Activated CD4-positive, alpha-beta T cell treated with anti-CD3 and anti-CD28 coated beads for 48 hours (primary cell): ENCODE measurements at places on chromosomes 7 and 10.

DNA sequence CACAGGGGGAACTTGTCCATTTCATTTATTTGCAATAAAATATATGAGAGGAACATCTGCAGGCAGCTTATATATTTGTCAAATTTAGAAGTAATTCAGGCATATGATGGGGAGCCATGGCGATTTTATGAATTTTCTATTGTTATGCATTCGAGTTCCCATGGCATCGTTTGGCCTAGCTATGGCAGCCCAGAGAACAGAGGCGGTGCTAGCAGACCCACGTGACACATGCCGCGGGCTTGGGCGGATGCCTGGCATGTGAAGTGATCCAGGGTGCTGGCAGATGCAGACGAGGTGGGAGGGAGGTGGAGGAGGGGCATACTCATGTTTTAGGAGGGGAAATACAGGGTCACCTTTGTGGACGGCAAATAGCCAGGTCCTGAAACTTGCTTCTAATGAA lies 560.0 kb upstream of the GALNT17 start:
- DNase-seq, result no peak

- no peak for DNase-seq
These were observed 1.9 kb upstream of the BTBD16 start for GRCh38 chr10:122269059-122269687.

- no peak for DNase-seq
These were observed 1.4 kb upstream of the ZNF212 start for GRCh38 chr7:149238051-149238450.

- no peak for DNase-seq
These were observed 11.0 kb downstream of the ZMIZ1 start for GRCh38 chr10:79079490-79080355.

DNA sequence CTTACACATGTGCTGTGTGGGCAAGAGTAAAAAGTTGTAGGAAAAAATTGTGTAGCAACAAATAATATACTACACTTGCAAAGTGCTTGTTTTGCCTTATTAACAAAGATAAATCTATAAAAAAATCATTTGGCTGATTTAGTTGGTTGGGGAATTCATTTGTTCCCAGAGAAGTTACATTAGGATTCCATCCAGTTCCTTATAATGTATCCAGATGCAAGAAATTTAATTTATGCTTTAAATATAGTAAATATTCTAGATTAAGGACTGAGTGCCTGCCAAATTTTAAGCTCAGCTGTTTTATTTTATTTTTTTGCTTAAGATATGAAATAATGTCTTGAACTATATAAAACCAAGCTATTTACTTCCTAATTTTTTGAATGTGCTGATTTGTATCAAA lies 1169.9 kb downstream of the NXPH1 start:
- no peak for DNase-seq

DNA sequence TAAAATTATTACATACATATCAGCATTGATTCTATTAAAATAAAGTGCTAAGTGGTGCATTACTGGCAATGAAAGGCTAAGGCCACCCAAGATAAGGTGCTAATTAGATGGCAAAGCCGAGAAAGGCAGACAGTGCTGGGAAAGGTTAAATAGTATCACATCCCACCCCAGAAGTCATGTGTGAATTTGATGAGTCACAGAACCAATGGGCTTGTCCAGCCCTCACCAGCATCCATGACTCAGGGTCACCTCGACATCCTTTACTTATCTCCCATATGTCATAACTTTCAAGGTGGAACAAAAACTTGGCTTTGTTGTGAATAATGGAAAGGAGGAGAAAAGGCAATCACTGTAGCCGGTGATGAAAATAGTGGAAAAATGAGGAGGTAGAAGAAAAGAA lies 459.1 kb downstream of the PLXNA4 start:
- no peak for DNase-seq

- no peak for DNase-seq
These were observed 669.4 kb downstream of the INHBA start for GRCh38 chr7:41033500-41033899.

- DNase-seq, result no peak
These were observed 356.6 kb downstream of the BBS9 start for GRCh38 chr7:33485747-33486493.

DNA sequence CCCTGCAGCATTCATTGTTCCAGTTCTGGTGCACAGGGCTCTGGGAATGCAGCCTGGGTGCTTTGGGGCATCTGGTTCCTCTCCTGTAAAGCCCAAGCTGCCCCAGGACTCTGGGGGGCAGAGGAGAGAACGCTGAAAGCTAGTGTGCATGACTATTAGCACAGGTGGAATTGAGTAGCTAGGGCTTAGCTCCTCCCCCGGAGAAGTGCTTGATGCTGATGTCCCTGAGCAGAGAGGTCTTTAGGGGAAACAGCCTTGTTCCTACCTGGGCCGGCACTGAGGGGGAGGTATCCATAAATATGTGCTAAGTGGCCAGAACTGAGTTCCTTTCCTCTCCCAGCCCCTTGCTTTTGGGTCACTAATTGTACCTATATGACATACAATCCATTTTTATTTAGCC lies 3.9 kb downstream of the ADCY1 start:
- DNase-seq, result no peak

- DNase-seq, result no peak
These were observed 240.7 kb downstream of the TSPAN12 start for GRCh38 chr7:120617275-120617674.

DNA sequence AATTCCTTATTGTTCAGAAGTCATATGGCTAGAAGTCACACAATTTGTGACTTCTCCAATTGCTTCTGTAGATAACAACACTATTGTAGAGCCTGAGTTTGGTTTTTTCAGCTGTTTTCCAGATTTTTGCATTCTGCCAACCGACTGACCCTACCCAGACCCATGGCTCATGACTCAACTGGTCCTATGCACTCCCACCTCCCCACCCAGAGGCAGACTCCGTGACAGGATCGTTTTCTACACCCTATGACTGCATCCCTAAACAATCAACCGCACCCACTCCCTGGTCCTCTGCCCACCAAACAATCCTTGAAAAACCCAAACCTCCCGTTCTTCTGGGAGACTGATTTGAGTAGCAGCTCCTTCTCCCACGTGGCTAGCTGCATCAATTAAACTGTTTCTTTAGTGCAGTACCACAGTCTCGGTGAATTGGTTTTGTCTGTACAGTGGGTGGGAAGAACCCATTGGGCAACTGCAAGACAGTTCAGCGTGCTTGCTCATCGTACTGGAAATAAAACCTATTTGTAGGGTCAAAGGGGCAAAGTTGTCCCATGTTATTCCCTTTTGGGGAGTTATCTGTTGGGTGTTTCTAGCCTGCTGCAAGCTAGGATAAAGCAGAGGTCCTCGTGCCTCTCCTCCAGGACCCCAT lies 150.3 kb upstream of the FAM20C start:
- DNase-seq, result no peak

GRCh38 chr10:68118657-68119056 lies 9.4 kb downstream of the MYPN start:
- no peak for DNase-seq

- DNase-seq, result no peak
These were observed 212.3 kb downstream of the C7orf25 start for GRCh38 chr7:42699380-42700178.

- DNase-seq, result no peak
These were observed 79.9 kb downstream of the ZRANB1 start for GRCh38 chr10:125021686-125022344.

- no peak for DNase-seq
These were observed 9.1 kb downstream of the SDHAF3 start for GRCh38 chr7:97126483-97127171.

- DNase-seq, result no peak
These were observed 60.0 kb downstream of the ATXN7L1 start for GRCh38 chr7:105816266-105816843.

GRCh38 chr10:48659790-48660189 lies 24.9 kb upstream of the WDFY4 start:
- DNase-seq, result no peak

DNA sequence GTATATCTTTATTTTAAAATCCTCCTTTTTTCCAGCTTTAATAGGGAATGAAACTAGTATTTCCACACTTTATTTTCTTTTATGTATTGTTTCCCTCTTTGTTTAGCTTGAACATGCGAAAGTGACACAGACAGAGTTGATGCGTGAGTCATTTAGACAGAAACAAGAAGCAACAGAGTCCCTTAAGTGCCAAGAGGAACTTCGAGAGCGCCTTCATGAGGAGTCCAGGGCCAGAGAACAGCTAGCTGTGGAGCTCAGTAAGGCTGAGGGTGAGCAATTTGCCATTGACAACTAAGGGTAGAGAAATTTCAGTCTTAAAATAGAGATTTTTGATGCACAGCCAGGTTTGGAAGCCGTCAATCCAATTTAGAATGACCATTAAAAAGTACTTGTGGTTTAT lies 73.1 kb downstream of the CYP51A1 start:
- no peak for DNase-seq

DNA sequence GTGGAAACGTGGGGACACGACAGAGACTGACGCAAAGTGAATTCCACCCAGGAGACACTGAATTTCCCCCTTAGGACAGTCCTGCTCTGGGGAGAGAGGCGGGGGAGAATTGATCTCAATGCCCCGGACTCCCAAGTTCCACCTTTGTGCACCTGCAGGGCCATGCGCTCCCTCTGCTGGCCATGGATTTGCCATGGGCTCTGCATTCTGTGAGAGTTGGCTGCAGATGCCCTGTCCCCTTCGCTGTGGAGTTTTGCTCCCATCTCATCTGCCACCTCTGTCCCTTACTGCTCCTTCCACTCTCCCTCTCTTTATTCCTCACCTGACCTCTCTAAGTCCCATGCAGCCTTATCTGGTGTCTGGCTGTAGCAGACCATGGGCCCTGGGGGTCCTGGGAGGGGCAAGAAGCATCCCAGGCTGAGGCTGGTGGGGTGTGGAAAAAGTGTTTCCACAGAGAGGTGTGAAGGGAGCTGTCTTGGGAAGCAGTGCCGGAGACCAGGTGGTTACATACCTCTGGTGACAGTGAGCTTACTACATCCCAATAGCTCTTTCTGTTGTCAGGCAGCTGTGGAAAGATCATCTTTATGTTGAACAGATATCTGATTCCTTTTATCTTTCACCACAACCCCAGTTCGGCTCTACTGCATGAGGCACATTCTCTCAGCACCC lies 14.3 kb downstream of the GHRHR start:
- DNase-seq, result peak; percentile 35

- DNase-seq, result no peak
These were observed 668.3 kb downstream of the GATA3 start for GRCh38 chr10:8722835-8723234.

DNA sequence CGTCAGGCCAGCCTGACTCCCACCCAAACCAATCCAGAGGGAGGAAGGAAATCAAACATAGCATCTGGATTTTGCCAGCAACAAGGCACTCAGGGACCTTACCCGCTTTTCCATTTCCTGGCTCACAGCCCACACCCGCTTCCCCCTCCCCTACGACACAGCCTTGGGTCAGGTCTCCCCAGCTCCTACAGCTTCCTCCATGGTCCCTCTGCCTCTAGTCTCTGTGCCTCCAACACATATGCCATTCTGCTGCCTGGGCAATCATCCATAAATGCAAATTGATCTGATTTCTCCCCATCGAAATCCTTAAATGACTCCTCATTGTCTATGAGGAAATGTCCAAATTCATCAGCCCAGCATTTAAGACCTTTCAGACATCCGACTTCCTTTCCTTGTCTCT lies 53.2 kb upstream of the CUX1 start:
- DNase-seq, result no peak

DNA sequence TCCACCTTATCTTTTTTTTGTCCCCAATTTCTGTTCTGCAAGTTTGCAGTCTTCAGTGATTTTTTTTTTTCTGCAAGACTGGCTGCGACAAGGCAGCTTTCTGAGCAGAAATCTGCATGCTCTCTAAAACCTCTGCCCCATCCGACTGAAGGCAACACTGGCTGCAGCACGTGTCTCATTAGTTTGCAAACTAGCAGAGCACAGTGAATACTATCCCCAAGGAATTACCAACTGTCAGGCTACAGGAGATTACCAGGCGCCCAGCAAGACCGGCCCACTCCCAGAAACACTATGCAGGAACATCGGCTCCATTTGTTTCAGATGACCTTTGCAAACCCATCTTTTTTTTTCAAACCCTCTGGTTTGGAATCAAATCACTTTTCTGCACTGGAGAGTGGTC lies 538.8 kb downstream of the SORCS1 start:
- no peak for DNase-seq

DNA sequence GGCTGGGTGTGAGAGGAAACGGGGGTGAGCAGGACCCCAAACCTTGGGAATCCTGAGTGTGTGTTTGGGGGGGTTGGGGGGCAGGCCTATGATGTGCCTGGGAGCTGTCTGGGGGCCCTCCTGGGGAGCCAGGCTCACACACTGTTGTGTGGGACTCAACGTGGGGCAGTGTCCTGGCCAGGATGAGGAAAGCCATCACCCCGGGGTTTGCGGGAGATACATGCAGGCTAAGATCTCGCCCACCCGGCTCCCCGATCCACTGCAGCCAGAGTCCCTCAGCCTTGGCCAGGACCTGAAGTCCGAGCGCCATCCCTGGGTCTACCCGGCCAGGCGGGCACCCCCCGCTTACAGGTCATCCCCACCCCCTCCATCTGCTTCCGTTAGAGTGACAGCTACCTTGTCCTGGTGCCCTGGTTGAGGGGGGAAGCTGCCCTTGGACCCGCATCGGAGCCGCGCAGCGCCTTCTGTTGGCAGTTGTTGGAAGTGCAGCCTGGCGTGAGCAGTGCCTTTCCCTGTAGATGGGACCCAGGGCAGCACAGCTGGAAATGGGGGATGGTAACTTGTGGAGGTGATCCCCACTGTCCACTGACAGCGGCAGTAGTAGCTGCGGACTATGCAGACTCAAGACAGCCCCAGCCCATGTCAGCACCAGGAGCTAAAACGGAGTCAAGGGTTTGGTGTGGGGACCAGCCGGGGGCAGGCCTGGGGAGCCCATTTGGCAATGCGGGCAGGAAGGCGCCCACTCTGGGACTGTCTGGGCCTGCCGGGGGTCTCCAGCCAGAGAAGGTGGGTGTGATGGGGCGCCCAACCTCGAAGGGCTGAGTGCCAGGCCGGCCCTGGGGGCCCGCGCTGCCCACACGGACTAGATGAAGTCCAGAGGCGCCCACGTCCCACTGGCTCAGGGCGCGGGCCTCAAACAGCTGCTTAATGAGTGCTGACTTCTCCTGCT lies 885.6 kb upstream of the ZNF722 start:
- no peak for DNase-seq
